ENCODE measurements at places on chromosomes 7 and 10.

DNA sequence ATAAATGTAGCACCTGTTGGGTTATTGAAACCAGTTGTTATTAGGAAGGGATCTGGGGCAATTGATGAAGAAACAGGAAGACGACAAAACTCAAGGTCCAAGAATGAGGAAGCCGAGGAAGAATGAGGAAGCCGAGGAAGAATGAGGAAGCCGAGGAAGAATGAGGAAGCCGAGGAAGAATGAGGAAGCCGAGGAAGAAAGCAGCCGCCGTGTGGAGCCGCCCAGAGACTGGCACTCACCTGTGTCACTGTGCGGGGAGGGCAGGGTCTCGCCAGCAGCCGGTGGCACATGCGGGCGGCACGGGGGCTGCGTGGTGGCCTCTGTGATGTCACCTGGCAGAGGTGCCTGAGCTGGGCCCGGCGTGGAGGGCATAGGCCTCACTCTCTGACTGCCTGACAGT lies 71.1 kb upstream of the CFAP46 start:
- DNase-seq, result no peak

GRCh38 chr7:70271617-70272081 lies 673.4 kb downstream of the AUTS2 start:
- peak; percentile 7 for DNase-seq

DNA sequence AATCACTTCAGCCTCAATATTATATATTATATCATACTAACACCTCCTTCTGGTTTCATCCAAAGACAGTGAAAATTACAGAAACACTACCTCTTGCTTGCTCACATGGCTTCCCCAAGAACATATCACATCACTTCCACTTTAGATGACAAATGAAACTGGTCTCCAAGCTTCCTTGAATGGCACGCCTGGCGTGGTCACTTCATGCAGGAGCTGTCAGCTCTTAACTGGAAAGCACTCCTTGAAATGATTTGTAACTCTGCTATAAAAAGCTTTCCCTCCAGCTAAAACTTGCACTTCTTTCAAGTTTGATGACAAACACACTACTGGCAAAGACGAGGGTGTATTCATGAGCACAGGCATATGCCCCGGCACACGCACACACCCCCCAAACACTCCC lies 84.1 kb upstream of the INHBA start:
- DNase-seq, result no peak

DNA sequence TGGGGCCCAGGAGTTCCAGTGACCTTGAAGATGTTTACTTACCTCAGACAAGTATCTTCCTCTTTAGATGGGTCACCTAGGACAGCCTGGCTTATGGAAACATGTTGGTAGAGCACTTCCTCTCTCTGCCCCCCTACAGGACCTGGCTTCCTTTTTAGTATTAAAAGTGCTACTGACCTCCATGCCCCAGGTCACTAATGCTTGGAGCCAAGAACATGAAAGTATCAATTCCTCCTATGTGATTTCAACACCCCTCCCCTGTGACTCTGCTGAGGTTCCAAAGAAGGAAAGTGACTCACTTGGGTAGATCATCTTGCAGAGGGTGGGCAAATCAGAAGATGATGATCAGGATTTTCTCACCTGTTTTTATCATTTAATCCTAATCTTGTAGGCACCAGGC lies 125.3 kb upstream of the CCDC6 start:
- peak; percentile 8 for DNase-seq

- no peak for DNase-seq
Measured at GRCh38 chr7:77903597-77903996, 105.0 kb downstream of the PHTF2 start.

DNA sequence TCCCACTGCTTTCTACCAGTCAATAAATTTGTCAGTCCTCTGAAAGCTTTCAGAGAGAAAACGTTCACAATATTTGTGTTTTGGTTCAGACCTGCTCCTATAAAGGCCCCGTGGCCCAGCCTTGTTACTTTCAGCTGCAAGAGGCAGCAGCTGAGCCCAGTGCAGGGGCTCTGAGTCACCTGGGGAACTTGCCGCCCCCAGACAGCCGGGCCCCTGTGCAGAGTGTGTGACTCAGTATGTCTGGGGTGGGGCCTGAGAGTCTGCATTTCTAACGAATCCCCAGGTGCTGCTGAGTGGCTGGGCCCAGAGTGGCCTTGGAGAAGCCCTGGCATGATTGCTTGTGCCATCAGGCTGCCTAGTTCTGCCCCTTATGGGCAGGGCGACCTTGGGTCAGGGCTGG lies 303.5 kb downstream of the PAXIP1 start:
- no peak for DNase-seq

GRCh38 chr10:132326925-132327324 lies 5.1 kb upstream of the LRRC27 start:
- DNase-seq, result no peak

- peak; percentile 15 for DNase-seq
Measured at GRCh38 chr7:138008588-138009349, 6.9 kb upstream of the CREB3L2 start.

- DNase-seq, result no peak
Measured at GRCh38 chr10:132517951-132518521, 19.6 kb upstream of the INPP5A start.

All from H54 (cell line).